ENCODE measurements at places on chromosomes 4 and X. TPM values are rescaled to one million over a fixed set of nuclear protein-coding genes. Genes with fewer than 3 reads are reported as not detected.
A peak's percentile ranks its signal among the peaks of the same experiment; 100 is the strongest.

- no peak for DNase-seq
Measured at GRCh38 chr4:109557433-109557832, 2.6 kb upstream of the MCUB start.

SPRY1 gene
- polyA plus RNA-seq, result 97.7 TPM

DNA sequence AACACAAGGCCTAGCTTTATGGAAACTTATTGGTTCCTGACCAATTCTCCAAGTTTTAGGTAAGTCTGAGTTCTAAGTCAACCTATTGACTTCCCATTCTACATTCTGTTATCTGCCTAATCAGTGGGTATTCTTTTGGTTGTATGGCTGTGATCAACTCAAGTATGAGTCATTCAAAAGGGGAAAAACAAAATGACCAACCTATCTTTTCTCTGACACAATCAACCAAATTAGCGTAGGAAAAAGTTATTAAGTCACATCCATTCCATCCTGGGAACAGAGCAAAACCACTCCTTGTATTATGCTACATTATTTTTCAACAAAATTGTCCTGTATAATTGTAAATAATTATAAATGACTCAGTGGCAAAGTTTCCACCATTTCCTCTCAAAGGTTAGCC lies 136.2 kb downstream of the SHROOM4 start:
- DNase-seq, result no peak

- no peak for DNase-seq
Measured at GRCh38 chr4:156771171-156771837, 200.3 kb downstream of the PDGFC start.

- DNase-seq, result no peak
Measured at GRCh38 chrX:40644176-40644575, 3.2 kb downstream of the CXorf38 start.

DNA sequence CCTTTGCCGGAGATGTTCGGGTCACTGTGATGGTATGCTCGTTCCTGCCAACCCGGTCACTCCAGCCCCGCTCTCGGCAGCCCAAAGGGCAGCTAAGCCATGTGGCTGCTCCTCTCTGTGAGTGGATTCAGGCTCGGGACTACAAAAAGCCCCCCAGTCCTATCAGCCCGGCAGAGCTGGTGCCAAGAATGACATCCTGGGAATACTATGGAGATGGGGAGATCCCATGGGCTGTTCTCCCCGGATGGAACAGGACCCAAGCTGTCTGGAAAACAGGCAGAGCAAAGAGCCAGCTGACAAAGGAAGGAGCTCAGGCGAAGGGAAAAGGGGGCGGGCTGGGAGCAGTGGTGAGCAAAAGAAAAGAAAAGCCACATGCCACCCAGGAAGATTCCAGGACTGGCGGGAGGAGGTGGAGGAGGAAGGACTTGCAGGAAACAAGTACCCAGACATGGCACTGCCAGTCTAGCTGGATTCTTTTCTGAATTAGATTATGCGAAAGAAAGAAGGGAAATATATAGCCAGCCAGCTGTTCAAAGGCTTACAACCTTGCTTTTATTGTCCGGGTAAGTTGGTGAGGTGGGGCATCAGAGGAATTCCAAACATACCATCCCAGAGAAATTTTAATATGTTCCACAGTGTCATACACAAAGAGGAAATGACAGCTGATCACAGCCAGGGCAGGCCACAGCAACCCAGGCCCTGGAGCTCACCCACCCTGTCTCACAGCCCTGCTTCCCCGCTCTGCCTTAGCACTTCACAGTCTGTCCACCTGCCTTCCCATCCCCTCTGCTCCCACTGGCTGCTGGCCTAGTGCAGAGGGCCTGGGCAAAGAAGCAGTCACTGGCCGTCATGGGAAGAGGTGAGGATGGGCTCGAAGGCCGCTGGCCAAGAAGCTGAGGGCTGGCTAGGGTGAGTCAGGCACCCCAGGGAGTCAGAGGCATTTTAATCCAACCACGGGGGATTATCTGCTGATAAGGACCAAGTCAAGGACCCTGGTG lies 3.4 kb downstream of the NDP start:
- no peak for DNase-seq

DIAPH2 gene
- 10.3 TPM for polyA plus RNA-seq

- DNase-seq, result no peak
Measured at GRCh38 chr4:21415728-21416127, 532.8 kb downstream of the KCNIP4 start.

- peak; percentile 71 for DNase-seq
Measured at GRCh38 chr4:74539044-74539790, 94.3 kb downstream of the AREG start.

DNA sequence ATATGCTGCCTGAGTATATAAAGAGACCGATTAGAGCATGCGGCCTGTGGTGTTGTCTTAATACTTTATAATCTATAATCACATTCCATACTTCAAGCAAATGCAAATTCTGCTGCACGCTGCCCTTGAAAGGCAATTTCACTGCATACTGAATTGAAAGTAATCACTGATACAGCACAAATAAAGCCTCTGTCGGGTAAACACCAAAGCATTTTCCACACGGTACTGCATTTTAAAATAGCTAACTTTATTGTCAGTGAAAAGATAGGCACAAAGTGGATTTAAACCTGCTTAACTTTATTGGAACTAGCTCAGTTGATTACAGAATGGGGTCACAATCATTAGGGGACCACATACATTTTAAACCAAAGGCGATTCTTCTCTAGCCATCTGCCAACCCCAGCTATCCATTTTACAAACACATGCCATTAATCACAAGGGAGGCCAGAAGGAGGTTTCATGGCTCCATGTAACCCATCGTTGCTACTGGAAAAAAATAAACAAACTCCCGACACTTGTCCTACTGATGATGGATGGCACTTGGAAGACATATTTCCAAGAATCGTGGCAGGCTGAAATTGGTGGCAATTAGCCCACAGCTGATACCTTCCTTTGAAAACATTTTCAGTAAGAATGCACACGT lies 65.9 kb downstream of the AMOT start:
- DNase-seq, result no peak

SERTM2 gene
- 0.30 TPM for polyA plus RNA-seq

DNA sequence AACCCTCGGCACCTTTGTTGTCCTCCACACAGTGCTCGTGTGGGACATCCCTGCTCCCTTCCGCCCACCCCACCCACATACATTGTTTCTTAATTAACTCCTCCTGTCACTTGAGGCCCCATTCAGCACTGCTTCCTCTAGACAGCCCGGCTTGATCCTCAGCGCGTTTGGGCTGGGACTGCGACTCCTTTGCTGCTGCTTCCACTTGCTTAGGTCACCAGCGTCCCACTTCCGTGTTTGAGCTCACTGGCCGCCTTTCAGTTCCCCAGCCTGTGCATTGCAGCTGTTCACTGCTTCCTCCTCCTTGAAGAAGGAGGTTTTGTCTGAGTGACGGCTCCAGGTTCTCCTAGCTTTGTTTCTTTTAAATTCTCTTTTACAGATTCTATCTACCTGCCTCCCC lies 16.1 kb downstream of the RNF4 start:
- DNase-seq, result peak; percentile 42

DNA sequence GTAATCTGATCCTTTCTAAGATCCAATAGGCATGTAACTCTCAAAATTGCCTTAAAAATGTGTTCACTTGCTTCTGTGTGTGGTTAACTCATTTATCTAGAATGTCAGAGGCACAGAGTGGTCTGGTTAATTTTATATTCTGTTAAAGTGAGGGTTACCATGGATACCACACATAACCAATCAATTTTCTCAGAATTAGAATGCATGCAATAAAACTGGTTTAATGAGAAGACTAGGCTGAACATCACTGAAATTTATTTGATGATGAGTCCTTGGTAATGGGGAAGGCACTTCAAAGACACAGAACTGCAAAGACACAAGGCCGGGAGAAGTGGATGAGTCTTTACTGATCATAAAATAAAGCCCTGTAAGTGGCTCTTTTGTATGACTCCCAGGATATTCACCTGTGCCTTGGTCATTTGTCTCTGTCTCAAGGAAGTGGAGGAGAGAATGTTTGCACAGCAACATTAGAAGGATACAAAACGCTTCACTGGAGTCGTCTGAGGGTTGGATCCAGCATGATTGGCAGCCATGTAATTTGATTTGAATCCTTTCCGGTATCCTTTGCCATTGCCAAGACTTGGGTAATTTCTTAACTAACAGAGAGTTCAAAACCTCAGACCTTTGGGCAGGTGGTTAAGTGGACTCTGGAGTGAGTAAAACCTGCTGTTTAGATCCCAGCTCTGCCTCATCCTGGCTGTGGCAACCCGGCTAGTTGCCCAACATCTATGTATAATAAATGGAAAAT lies 94.0 kb upstream of the RBPJ start:
- DNase-seq, result peak; percentile 58

DNA sequence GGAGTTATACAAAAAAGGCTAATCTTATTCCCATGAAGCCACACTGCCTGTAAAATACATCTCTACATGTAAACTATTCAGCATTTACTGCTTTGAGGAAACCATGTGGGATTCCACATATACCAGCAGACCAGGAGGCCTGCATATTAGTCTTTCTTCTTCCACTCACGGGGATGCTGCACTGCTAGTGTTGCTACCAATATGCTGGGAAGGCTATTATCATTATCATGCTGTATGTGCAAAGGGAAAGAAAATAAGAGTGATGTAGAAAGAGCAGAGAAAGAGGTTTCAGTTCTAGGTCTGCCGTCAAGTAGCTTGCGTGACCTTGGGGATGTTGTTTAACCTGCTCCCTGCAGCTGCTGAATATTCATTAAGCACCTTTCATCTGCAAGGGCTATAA lies 61.0 kb downstream of the MGST2 start:
- no peak for DNase-seq

- DNase-seq, result no peak
Measured at GRCh38 chrX:44828008-44828605, 15.7 kb upstream of the DUSP21 start.

GRCh38 chr4:3424522-3425095 lies 17.2 kb upstream of the HGFAC start:
- DNase-seq, result no peak

PRKG2 gene
- 61.2 TPM for polyA plus RNA-seq

- no peak for DNase-seq
Measured at GRCh38 chr4:38716256-38716655, 52.3 kb downstream of the KLF3 start.

IL21 gene
- polyA plus RNA-seq, result not detected

DNA sequence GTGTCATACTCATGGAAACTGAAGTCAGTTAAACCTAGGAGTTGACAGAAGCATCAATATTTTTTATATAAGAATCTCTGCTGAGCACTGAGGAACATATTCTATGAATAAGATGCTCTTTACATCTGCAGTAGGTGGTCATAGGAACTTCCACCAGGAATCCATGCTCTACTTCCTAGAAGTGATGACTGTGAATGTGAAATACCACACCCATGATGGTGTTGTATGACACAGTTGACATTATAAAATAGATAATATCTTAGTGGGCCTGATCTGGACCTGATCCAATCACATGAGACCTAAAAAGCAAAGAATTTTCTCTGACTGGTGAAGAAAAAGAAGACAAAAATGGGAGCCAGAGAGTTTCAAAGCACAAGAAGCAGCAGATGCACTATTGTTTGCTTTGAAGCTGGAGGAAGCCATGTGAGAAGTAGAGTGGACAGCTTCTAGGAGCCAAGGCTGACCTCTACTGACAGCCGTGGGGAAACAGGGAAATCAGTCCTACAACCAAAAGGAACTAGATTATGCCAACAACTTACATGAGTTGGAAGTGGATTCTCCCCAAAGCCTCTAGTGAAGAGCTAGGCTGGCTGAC lies 68.6 kb upstream of the HS3ST1 start:
- no peak for DNase-seq

GRCh38 chrX:69605521-69605920 lies 10.4 kb upstream of the EDA start:
- DNase-seq, result no peak

DNA sequence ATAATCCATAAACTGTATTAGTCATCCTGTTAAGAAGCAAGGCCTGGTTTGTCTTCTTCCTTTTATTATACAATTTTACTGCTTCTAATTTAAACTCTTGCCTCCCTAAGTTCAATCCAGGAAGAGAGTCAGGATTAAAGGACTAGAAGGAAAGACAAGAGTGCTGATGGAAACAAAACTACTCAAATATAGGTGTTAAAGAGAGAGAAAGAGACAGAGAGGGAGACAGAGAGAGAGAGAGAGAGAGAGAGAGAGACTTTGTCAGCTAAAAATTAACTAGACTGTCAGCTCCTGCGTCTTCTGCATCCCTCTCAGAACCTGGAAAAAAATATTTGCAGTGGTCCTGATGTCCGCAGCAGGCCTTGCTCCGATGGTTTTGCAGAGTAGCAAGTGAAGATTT lies 13.5 kb upstream of the FGG start:
- peak; percentile 32 for DNase-seq

CHRDL1 gene
- polyA plus RNA-seq, result 6.7 TPM

DNA sequence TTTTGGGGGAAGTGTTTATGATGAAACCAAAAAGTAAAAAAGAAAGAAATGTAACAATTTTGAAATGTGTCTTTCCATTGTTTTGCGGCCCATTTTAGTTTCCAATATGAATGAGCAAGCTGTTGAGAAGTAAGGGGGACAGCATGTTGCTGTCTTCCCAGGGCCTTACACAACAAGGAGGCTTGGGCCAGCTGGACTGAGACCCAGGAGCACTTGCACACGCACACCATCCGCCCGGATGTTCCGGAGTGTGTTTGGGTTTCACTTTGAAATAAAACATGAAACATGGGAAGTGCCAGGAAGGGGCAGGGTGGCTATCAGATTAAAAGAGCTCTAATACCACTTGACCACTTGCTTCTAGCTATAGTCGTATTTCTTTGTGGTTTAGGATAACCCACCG lies 144.4 kb downstream of the NHS start:
- DNase-seq, result no peak

DNA sequence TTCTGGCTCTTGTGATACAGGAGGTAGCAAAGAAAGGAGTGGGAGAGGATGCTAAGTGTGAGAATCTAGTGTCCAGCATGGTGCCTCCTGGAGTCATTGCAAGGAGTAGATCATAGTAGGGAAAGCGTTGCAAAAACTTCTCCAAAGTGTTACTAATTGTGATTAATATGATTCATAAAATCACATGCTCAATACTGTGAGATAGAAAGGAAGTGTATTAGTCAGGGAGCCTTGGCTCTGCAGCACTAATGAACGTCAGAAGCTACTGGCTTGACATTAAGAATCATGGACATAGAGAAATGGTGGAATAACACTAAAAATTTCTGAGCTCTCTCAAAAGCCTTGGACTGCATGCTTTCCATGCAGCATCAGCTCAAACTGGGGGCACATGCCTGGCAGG lies 299.1 kb downstream of the EVC2 start:
- DNase-seq, result no peak

Measured in large intestine (tissue), 12 donors.